ENCODE measurements at places on chromosomes 1 and 21.

DNA sequence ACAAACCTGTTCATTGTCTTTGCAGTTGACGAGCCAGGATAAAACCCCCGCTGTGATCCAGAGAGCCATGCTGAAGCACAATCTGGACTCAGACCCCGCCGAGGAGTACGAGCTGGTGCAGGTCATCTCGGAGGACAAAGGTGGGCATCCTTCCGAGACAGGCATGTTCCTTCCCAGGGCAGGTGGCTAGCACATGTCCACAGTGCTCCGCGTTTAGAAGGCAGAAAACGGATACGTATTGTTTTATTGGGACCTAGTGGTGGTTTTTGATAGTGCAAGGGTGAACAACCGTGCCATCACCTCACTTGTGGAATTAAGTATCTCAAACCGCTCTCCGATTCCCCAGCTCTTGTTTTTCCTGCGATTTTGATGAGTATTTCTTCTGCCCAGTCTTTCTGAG is 115.3 kb downstream of the COLGALT2 start:
- no peak for DNase-seq

- DNase-seq = no peak
Observed at GRCh38 chr1:232292818-232293217, 337.1 kb downstream of the SIPA1L2 start.

GRCh38 chr1:10338047-10338446 is 60.8 kb upstream of the PGD start:
- DNase-seq = peak; percentile 53

- DNase-seq = peak; percentile 39
Observed at GRCh38 chr1:231866392-231867331, 240.1 kb downstream of the DISC1 start.

GRCh38 chr1:94741510-94741909 is 78.6 kb upstream of the SLC44A3 start:
- no peak for DNase-seq

- no peak for DNase-seq
Observed at GRCh38 chr1:110727246-110727645, 52.5 kb upstream of the KCNA3 start.

GRCh38 chr1:170791941-170792340 is 128.0 kb downstream of the PRRX1 start:
- DNase-seq = peak; percentile 37

DNA sequence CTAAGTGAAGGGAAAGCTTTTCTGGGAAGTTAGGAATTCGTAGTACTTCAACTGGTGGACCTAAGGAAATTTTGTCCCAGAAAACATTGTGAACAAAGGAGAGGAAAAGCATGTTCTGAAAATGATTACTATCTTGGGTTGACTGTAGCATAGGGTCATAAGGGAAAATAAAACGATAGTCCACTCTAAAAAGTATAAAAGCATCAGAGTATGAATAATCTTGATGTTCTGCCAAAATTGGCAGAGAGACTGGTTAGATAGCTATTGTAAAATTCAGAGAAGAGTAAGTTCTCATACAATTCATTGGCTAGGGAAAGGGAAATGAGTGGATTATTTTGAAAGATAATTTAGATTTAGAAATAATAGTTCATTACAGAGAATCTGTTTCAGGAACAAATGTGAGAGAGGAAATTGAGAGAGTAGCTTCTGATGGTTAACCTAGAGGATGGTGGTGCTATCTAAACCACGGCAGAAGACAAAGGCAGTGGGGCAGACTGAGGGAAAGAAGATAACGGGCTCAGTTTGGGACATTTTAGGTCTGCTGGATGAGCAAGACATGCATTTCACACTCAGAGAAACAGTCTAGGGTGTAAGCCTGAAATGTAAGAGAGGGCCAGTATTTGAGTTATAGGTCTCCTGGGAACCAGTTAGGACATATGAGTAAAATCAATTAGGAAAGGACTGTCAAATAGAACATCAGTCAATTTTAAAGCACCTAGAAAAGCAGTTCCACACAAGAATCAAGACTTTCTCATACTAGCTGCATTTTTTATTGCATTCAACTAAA is 799.3 kb upstream of the CXADR start:
- DNase-seq = no peak

GRCh38 chr1:196464480-196464941 is 143.7 kb downstream of the KCNT2 start:
- peak; percentile 50 for DNase-seq

GRCh38 chr1:184624051-184624450 is 130.6 kb downstream of the EDEM3 start:
- DNase-seq = no peak

DNA sequence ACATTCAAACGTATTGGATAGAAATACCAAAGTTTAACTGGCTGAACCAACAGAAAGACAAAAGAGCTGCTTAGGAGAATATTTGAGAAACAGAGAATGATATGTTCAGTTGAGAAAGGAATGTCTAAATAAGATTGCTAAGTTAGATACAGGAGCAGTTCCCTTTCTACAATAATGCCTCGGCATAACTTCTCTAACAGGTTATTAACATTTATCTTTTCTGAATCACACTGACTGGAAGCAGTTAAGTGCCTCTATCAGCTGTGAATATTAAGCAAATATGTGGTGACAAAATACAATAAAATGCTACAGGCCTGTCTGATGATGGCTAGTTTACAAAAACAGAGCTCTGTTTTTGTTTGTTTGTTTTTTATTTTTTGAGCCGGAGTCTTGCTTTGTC is 121.9 kb downstream of the KCNK1 start:
- no peak for DNase-seq

DNA sequence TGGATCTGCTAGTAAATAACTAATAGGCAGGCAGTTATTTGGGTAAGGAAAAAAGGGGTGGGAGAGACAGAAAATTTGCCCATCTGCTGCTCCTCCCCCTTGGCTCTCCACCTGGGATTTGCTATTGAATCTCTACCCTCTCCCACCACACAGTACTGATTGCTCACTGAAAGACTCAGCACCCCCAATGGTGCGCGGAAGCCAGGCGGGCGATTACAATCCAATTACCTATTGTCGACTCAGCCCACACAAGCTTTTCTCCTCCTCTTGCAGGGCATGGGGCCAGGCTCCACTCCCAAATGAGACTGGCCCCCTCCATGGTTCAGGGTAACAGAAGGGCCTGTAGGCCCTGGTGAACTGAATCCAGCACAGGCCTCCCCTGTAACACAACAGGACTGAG is 2.7 kb upstream of the HMGN2 start:
- no peak for DNase-seq

GRCh38 chr1:188514917-188515316 is 1686.2 kb downstream of the PLA2G4A start:
- no peak for DNase-seq
